SK-N-SH treated with all-trans-retinoic acid at 6 μM for 48 hours (cell line): ENCODE measurements at places on chromosomes 2 and 18.

DNA sequence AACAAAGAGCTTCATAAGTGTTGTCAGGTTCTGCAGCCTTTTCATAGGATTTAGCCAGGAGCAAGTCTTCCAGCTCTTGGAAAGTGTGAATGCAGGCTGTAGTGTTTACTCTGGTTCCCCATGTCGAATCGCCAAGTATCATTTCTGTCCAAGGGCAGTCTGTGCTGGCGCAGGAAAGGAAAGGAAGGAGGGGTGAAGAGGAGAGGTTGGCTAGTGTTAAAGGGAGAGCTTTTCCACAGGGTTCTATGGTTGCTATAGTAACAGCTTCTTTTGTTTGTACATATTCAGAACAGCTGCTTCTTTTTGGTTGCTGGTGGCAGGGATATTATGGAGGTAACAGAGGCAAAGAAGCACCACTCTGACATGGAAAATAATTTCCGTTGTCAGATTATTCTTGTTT, 69.9 kb downstream of the KCNH7 start:
- no peak for ATAC-seq

DNA sequence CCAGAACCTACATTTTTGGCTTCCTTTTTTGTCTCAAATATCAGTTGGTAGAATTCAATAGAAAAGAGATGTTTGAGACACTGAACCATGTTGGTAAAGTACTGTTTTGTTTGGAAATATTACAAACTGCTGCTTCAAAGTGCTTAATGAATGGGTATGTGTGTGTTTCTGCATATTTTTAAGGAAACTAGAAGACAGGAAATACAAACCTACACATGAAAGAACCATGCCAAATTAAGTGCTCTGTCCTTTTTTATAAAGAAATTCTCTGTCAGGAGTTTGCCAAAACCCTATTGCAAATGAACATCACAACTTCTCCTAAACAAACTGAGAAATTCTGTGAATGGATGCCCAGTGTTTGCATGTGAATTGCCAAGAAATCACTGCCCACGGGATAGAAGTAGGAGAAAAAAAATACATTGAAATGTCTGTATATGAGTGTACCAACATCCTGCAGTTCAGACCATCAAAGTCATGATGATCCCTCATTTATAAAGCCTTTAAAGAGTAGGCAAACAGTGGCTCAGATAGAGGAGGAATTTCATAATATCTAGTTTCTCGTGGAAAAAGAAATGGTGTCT, 69.6 kb upstream of the RND3 start:
- no peak; the same call in 2 of the 3 replicates for ATAC-seq

- ATAC-seq, result no peak
Observed at GRCh38 chr2:182597570-182598295, 118.3 kb upstream of the DNAJC10 start.

- no peak for ATAC-seq
Observed at GRCh38 chr2:36801088-36801487, 104.6 kb downstream of the VIT start.

DNA sequence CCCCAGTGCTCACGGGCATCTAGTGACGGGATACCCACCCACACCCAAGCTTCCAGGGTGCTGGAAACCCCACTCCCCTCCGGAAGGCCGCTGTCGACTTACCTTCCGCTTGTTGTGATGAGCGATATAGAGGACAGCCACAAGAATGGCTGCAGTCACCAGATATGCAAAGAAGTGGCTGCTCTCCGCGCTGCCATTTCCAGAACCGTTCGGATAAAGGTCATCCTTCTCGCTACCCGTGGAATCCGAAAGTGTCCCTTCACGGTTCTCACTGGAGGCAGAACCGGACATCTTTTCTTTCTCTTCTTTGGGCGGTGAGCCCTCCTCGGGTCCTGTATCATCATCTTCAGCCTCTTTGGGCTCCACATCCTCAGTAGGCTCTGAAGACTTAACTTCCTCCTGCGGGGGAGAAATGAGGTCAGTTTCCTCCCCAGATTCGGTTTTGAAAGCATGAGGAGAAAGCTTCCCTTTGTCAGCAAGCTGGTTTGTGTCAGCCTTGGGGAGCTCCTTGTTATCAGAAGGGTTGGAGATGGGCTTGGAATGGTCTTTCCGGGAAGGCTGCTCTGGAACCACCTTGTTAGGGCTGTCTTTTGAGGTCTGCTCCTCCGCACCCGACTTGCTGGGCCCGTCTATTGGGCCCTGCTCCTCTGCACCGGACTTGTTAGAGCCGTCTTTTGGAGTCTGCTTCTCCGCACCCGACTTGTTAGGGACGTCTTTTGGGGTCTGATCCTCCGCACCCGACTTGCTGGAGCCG, 1.2 kb downstream of the TGOLN2 start:
- peak; percentile 3; the same call in 2 of the 3 replicates for ATAC-seq

GRCh38 chr2:84732897-84733778, 147.7 kb downstream of the TRABD2A start:
- ATAC-seq, result no peak

DNA sequence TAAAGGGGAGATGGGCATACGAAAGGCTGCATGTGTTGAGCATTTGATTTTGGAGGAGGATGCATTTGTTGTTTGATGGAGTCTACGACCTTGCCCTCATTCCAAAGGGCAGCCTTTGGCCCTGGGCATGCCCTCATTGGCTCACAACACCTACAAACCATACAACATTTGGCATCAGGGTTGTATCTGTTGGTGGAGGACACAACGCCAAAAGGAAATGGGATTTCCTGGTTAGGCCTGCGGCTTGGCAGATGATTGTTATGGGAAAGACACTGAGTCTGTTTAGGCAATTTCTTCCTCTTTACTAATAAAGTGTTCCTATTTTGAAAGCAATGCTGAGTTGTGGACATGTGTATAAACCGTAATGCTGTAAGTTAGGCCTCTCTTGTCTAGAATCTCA, 246.9 kb downstream of the LDLRAD4 start:
- ATAC-seq, result no peak

GRCh38 chr2:72745679-72746368, 80.0 kb downstream of the EXOC6B start:
- peak; percentile 76; the same call in 2 of the 3 replicates for ATAC-seq

- no peak for ATAC-seq
Observed at GRCh38 chr2:85485815-85486214, 53.2 kb upstream of the MAT2A start.

- ATAC-seq, result 0 out of 3 replicates have a peak, but pooled peaks have one; percentile 18
Observed at GRCh38 chr2:202019689-202020450, 13.8 kb upstream of the FZD7 start.

GRCh38 chr18:50424877-50425690, 50.2 kb downstream of the SKA1 start:
- ATAC-seq, result no peak

DNA sequence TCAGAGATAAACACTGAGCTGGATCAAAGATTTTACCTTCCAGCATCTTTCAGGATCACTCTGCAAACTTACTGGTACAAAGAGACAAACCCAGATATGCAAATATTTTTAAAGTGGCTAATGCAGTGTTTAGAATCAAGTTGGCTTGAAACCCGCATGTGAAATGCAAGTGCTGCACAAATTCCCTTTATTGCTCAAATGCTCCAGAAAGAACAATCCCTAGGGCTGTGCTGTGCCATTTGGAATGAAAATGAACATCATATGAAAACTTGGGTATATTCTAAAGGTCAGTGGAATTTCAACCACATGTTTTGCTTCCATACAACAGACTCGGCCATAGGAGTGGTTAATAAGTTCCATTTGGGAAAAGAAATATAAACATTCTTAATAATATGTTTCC, 139.1 kb downstream of the VWC2L start:
- ATAC-seq, result no peak

DNA sequence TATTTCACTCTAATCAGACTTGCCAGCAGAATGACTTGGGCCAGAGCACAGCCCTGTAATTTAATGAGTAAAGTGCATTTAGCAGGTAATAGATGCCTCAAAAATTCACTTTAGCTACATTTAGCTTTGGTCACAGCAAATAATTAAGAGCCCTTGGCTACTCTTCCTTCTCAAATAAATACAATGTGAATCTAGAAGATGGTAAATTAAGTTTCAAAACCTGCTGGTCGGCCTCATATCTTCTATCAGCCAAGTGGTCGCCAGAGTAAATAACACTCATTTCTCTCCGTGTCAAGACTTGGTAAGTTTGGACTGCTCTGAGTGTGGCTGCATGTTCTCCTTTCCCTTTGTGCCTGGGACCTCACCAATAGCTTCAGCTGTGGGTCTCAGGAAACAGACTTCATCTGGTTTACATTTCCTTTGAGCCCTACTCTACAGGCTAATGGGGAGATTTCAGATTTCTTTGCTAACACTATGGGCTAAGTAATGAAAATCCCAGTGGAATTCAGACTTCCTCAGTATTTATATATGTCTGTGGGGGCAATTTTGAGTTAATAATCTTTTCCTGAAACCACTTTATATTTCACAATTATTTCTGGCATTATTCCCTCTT, 375.8 kb downstream of the RBM43 start:
- peak; percentile 53; the same call in 1 of the 3 replicates for ATAC-seq

GRCh38 chr2:134727385-134727784, 8.6 kb upstream of the TMEM163 start:
- ATAC-seq, result no peak

DNA sequence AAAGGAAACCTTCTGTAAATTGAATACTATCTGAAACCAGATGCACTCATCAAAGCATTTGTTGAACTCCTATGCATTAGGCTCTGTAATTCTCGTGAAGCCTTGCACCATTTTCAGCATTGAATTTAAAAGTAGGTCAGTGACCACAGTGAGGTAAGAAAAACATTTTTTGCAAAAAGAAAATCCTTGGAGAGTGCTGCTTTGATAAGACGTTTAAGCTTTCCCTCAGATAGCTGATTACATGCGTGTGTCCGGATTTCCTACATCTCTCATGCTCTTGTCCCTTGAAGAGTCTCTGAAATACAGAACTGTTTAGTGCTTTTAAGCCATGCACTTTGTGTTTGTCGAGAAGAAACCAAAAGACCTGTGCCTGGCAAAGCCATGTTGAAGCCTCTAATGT, 113.6 kb downstream of the FMNL2 start:
- no peak for ATAC-seq

DNA sequence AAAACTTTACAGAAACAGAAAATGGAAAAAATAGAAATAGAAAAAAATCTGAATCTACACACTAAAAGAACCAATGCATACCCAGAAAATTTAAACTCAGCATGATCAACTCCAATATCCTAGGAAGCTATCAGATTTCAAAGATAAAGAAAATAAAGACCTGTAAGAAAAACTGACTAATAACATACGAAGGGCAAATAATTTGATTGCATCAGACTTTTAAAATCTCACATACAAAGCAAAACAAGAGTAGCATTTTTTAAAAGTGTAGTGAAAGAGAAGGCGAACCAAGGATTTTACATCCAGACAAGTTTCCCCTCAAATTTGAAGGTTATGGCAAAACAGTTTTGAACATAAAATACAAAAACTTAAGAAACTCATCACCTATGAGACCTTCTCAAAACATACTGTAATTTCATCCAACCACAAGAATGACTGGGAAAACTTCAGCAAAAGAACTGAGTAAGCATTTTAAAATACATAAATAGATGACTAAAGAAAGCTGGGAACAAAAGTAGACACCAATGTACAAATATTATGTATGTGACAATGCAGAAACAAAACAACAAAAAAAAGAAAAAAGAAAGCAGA, 54.8 kb downstream of the NBAS start:
- no peak for ATAC-seq

DNA sequence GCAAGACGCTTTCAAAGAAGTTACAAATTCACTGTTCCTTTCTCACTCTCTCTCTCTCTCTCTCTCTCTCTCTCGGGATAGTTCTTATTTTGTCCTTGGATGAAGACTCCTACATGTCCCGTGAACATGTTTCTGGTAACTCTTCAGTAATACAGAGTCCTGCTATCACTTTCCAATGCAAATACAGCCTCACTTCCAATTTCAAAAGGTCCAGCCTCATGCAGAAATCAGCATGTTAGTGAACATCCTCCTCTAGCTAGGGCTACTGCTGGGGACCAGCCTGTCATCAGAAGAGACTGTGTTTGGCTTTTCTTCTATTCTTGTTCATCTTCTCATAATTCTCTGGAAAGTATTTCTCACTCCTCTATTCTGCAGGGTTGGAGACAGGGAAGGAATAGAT, 1306.7 kb upstream of the CELF4 start:
- ATAC-seq, result no peak

DNA sequence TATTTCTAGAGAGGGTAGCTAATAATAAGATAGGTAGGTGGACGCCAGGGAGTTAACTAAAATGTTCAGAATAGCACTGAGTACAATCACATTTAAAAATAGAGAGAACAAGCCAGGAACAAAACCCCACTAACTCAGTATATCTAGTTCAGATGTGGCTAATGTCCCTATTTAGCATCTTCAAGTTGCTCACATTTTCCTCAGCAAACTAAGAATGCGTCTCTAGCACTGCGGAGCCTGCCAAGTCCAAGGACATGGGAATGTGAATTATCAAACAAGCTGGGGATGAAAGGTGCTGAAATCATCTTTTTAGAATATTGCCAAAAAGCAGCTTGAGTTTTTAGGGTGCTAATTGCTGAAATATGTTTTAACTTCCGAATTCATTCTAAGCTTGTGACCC, 398.5 kb upstream of the FIGN start:
- ATAC-seq, result no peak

GRCh38 chr2:153811516-153811915, 60.2 kb upstream of the GALNT13 start:
- no peak for ATAC-seq
